ENCODE measurements at places on chromosomes 4 and X.

DNA sequence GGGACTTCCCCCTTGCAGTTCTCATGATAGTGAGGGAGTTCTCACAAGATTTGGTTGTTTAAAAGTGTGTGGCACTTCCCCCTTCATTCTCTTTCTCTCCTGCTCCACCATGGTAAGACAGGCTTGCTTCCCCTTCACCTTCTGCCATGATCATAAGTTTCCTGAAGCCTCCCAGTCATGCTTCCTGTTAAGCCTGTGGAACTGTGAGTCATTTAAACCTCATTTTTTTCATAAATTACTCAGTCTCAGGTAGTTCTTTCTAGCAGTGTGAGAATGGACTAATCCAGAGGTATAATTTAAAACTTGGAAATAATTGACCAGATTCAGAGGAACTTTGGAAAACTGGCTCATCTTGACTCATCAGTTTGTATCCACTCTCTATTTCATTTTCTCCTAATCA lies 129.0 kb downstream of the TMEM47 start:
- no peak for DNase-seq

GRCh38 chrX:74534569-74535038 lies 79.8 kb downstream of the RLIM start:
- no peak for DNase-seq

- no peak for DNase-seq
Measured at GRCh38 chrX:110081740-110082139, 78.8 kb downstream of the TMEM164 start.

GRCh38 chr4:175891851-175892250 lies 79.8 kb upstream of the GPM6A start:
- no peak for DNase-seq

- DNase-seq, result no peak
Measured at GRCh38 chr4:16585053-16585452, 313.4 kb downstream of the LDB2 start.

GRCh38 chr4:145871209-145871608 lies 67.4 kb downstream of the ZNF827 start:
- no peak for DNase-seq

DNA sequence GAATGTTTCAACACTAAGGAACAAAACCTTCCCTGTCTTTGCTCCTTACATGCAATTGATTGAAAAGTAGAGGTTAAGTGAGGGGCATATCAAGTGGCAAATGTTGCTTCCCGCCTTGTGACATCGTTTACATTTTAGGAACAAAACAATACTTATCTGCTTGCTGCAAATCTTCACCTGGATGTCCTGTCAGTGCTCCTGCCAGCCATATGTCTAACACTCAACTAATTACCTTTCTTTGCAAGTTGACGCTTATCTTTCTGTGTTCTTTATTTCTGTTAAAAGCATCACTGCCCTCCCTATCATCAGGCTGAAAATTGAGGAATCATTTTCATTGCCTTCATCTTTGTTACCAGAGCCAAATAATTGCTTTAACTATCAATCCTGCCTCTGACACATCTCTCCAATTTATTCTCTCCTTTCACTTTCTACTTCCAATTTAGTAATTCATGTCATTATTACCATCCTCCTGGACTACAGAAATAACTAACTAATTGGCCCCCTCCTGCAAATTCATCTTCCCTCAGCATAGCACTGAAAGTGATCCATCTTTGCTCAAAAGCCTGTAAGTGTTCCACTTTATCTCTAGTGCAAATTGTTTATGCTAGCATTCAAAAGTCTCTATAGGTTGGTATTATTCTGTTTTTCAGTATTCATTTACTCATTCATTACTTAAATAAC lies 298.7 kb upstream of the ATOH1 start:
- DNase-seq, result no peak

Data from femur (tissue), 1 donor.